ENCODE measurements at places on chromosomes 2 and 18. TPM values are rescaled to one million over a fixed set of nuclear protein-coding genes. Genes with fewer than 3 reads are reported as not detected.

Gene SCYGR4
- not detected for total RNA-seq

Gene RESP18
- not detected for total RNA-seq

Gene KIAA2012
- 1.9 TPM for total RNA-seq

Gene GPR45
- 0.94 TPM for total RNA-seq

Gene ERMN
- 0.31 TPM for total RNA-seq

Gene MERTK
- total RNA-seq, result 5.9 TPM

Gene ZC3H8
- 88.0 TPM for total RNA-seq

Gene KYNU
- under 0.01 TPM for total RNA-seq

Gene LRATD1
- 35.1 TPM for total RNA-seq

Gene ACTR3
- total RNA-seq, result 126 TPM

Gene REG1B
- not detected for total RNA-seq

Gene TCF23
- not detected for total RNA-seq

Gene CRACDL
- 0.94 TPM for total RNA-seq

Gene ODC1
- total RNA-seq, result 142 TPM

Gene NFE2L2
- 15.7 TPM for total RNA-seq

Gene CCDC141
- 3.4 TPM for total RNA-seq

Gene C2orf92
- total RNA-seq, result 11.3 TPM

Gene DLGAP1
- 277 TPM for total RNA-seq

Gene AQP12B
- total RNA-seq, result not detected

Gene STARD6
- total RNA-seq, result not detected

Gene PASK
- total RNA-seq, result 21.9 TPM

Gene CDCA7
- 26.6 TPM for total RNA-seq

Gene EMILIN1
- total RNA-seq, result 2.2 TPM

Gene KCNG2
- 0.31 TPM for total RNA-seq

Gene SYT4
- 372 TPM for total RNA-seq

Gene CCDC138
- total RNA-seq, result 41.3 TPM

Gene PTH2R
- total RNA-seq, result 2.8 TPM

Gene LONRF2
- 87.6 TPM for total RNA-seq

Gene TNFAIP6
- total RNA-seq, result not detected
